Cortex of kidney (tissue), 1 donor: ENCODE measurements at places on chromosomes 3 and 15.

- no peak for DNase-seq
Observed at GRCh38 chr15:79089890-79090486, 592 bp downstream of the RASGRF1 start.

DNA sequence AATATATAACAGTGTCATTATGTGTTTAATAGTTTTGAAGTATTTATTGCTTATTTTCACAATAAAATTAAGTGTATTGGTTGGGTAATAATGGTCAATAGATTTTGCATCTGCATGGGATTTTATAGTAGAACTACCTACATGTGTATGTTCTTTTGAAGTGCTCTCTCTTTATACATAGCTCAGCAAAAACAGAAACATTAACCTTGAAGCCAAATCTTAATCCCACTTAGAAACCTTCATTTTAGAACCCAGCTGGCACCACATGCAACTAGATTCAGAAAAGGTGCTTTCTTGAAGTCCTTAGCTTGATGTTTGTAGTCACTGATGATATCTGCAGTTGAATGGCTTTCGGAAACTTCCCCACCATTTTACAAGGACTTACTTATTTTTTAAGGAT is 146.9 kb upstream of the IL12A start:
- DNase-seq, result no peak

DNA sequence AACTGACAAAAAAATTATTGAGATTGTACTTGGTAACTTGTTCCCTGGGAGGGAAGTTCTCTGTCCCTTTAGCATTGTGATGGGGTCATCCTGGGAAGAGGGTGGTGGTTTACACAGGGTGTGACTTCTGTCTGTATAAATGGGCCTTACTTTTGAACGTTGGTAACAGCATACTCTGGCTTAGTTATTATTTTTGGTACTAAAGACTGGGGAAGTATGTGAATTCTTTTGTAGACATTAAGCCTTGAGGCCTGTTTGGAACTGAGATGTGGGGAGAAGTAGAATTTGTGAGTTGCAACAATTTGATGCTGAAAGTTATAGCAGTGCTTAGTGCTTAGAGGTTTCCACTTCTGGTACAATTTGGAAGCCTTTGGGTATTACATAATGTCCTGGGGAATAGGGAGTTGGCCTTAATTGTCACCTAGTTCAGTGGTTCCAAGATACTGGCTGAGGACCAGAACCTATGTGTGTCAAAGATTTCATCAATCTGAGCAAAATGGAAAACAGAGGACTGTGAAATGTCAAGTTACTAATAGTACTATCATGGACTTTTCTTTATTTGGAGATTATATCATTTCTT is 15.9 kb downstream of the TLNRD1 start:
- DNase-seq, result no peak

- no peak for DNase-seq
Observed at GRCh38 chr15:64263567-64263966, 92.4 kb downstream of the CSNK1G1 start.

DNA sequence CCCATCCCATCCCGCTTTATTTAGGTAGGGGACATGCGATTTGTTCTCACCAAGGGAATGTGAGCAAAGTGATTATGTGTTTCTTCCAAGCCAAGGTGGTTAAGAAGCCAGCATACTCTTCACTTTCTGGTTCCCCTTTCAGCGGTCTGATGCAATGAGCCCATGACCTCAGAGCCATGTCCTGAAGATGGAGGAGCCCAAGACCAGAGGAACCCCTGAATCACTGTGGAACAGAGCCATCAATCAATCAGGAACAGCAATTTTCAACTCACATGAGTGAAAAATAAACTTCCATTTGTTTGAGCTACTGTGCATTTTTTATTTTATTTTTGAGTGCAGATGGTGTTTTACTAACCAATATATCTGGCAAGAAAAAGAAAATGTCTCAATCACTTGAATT is 10.8 kb downstream of the THRB start:
- no peak for DNase-seq

DNA sequence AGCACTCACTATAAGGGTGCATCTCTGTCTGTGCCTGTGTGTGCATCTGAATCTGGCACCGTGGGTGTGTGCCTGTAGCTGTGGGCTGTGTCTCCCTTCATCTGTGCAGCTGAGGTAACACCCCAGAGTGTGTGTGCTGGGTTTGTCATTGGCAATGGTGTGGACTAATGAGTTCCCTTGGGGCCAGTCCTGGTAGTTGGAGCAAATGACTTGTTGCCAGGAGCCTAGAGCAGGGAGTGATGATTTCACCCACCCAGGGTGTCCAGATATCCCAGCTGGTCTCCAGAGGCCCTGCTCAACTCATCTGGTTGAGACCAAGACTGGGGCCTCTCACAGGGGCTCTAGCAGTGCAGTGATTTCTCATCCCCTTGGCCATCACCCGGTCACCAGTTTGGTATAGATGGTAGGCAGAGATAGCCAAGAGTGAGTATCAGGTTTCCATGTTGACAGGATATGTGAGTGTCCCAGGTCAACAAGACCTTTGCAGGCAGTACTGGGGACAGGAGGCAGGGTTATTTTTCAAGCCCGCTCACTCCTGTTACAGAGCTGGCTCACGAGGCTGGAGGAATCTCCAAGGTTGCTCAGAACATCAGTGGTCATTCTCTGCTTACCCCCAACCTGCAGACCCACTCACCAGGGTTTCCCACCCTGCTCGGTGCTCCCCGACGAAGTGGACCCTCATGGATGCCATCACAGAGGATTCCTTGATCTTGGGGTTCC is 4.1 kb upstream of the HDAC11 start:
- no peak for DNase-seq

GRCh38 chr3:89649431-89649830 is 542.0 kb downstream of the EPHA3 start:
- no peak for DNase-seq

DNA sequence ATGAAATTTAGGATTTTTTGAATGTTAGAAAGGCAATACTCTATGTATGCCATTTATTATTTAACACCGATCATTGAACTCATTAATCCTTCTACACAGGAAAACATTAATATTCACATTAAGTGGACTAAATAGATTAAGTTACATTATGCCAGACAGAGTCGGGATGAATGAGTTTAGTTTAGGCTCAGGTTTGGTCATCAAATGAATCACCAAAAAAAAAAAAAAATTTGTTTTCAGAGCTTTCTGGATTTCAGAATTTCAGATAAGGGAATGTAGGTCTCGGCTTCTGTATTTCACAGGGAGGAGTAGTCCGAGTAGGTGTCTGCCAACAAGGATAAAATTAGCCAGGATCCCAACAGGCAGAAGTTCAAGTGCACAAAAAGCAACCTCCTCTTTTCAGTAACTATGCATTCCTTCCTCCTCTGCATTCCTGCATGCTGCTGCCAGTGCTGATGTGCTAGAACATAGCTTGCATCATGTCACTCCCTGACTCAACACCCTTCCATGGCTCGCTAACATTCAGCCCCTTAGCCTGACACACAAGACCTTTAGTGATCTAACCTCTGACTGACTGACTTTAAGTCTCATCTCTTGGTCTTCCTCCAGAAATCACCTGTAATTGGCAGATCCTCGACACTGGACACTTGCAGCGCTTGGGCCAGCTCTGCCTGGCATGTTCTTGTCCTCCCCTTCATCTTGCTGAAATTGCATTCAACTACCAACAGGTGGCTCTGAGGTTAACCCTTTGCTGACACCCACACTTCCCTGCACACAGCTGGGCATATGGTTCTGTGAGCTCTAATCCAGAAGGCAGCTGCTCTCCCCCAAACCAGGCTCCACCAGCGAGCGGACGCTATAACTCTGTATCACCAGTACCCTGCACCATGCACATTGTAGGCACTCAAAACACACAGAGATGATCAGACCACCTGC is 145.4 kb upstream of the PROK2 start:
- DNase-seq, result no peak

- DNase-seq, result no peak
Observed at GRCh38 chr3:55486857-55487380, at the start of gene WNT5A. Gene WNT5A, minus strand, starts transcription at chr3:55487306. Its CDS starts 321 bp downstream, at chr3:55486985.

- no peak for DNase-seq
Observed at GRCh38 chr15:59300618-59301139, 72.0 kb downstream of the MYO1E start.

DNA sequence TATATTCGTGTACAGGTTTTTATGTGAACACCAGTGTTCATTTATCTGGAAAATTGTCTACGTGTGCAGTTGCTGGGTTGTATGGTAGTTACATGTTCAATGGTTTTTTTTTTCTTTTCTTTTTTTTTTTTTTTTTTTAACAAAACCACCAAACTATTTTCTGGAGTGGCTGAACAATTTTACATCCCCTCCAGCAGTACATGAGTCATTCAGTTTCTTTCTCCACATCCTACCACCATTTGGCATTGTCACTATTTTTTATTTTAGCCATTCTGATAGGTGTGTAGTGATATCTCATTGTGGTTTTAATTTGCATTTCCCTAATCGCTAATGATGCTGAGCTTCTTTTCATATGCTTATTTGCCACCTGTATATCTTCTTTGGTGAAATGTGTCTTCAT is 256.3 kb upstream of the EOMES start:
- DNase-seq, result no peak

DNA sequence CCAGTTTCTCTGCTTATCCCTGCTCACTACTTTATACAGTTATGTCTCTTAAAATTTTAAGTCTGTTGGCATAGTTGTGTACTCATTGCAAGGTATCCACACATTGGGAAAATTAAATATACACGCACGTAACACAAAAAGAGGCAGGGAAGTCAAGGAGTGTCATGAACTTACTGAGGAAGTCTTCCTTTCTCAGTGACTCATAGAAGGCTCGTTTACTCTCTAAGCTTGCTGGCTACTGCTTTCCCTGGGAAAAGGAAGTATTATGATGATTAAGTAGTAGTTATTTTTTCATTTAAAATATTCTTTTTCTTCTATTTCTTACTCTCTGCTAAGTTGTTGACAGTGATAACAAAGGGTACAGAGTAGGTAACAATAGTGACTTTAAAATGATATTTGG is 287.3 kb downstream of the UBE2E2 start:
- DNase-seq, result no peak

GRCh38 chr15:22890296-22890695 is 51.8 kb downstream of the NIPA2 start:
- no peak for DNase-seq

GRCh38 chr15:72195101-72195511 is 2.5 kb downstream of the GRAMD2A start:
- DNase-seq, result no peak

DNA sequence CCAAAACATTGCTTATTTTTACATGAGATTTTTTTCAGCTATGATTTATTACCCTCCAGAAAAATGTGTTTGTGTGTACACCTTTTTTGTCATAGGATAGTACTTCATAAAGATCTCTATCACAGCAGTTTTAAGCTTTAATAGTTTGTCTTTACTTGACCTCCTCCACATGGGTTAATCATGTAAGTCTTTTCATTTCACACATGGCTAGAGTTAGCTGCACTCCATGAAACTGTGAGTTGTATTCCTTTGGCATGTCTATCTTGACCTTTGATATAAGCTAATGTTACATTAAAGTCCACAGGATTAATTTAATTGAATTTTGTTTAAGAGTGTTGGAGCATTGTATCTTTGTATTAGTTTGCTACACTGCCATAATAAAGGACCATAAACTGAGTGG is 217.1 kb downstream of the OTOL1 start:
- no peak for DNase-seq

DNA sequence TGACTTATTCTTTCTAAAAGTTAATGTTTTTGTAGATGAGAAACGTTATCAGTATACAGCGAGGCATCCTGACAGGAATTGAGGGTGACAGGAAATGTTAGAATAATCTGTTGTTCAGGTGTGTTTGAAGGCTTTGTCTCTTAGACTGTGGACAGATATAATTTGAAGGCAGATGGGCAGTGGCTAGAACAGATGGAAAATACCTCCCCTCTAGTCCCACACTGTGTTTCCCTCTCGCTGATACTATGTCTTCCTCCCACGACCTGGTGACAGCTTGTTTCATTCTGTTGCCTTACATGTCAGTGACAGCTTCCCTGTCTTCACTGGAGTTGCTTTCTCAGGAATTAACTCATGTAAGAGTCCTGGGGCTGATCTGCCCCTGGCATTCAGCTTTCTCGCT is 125.3 kb downstream of the MYRIP start:
- DNase-seq, result no peak

DNA sequence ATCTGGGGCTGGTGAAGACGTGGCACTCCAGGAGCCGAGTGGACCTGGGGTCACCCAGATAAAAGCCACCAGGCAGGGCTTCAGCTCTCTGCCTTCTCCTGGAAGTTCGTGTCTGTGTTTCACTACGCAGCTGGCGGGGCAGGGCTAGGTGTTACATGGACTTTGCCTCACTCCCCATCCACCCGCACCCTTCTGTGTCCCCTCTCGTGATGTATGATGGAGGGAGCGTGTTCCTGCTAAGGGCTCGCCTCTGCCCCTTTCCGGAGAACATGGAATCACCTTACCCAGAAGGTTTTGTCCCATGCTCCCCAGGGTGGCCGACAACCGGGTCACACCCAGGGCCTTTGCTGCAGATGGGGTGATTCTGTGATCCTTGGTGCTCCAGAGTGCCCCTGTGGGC is 96.2 kb downstream of the GABRG3 start:
- no peak for DNase-seq

GRCh38 chr3:100040451-100041225 is 73.7 kb downstream of the FILIP1L start:
- DNase-seq, result no peak

- DNase-seq, result no peak
Observed at GRCh38 chr15:69643476-69643875, 190.9 kb downstream of the RPLP1 start.

GRCh38 chr3:117660941-117661817 is 951.6 kb downstream of the TUSC7 start:
- DNase-seq, result no peak

GRCh38 chr15:80615783-80616391 is 79.2 kb upstream of the ABHD17C start:
- DNase-seq, result no peak

DNA sequence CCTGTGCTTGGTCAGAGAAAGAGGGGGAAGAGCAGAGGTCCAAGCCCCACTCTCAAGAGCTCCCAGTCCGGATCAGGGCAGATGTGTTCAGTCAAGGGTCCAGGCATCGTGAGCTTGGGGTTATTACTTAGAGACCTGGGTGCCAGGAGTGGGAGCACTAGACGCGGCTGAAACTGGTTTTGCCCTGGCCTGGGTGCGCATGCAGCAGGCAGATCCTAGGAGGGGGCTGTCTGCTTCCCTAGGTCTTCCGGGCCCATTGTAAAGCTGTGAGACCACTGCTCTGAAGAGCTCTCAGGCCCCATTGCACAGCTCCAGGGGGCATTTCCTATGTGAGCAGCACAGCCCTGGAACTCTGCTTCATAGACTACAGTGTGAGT is 204.9 kb upstream of the LINGO1 start:
- DNase-seq, result no peak

DNA sequence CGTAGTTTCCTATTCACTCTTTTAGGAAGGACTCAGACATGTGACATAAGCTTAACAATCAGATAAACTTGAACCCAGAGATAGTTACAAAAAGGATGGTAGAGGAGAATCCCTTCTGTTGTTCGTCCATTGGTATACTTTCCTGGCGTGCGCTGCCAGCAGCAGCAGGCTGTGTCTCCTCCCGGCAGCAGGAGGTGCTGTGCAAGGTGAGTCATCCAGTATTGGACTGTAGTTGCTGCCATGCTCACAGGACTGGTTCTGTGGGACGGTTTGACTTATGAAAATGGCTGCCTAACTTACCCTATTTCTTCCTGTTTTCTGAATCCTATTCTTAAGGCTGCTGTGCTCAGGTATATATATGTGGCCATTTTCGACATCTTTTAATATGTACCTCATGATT is 253.4 kb upstream of the LRRC3B start:
- no peak for DNase-seq
